ENCODE measurements at places on chromosomes 4 and X.

DNA sequence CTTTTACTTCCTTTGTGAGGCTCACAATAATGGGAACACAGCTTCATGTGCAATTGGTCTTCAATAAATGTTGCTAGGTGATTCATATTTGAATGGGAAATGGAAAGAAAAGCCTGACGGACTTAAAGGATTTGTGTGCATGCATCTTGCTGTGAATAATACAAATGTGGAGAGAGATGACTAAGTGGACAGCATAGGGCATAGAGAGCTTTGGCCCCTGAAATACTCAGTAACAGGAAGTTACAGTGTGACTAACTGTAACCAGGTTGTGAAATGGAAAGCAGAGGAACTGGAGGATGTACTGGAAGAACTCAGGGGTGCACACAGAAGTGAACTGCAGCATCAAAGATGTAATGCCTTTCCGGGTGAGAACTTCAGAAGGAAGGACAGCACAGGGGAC is 206.7 kb downstream of the MGST2 start:
- no peak for DNase-seq

DNA sequence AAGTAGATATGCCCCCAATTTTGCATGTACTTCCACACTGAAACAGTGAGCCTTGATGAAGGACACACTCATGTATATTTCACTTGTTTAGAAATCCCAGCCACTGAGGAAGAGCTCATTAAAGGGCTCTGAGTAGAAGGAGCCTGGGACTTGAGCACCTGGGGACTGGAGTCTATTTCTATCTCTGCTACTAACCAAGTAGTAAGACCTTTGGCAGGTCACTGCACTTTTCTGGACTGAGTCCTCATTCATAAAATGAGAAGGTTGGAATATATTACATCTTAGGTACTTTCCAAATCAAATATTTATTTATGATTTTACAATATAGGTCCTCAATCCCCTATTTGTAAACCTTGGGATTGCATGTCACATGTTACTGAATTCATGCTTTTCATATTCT is 78.2 kb upstream of the C4orf54 start:
- DNase-seq, result no peak

GRCh38 chr4:89245459-89245858 is 62.1 kb downstream of the GPRIN3 start:
- DNase-seq, result peak; percentile 73

DNA sequence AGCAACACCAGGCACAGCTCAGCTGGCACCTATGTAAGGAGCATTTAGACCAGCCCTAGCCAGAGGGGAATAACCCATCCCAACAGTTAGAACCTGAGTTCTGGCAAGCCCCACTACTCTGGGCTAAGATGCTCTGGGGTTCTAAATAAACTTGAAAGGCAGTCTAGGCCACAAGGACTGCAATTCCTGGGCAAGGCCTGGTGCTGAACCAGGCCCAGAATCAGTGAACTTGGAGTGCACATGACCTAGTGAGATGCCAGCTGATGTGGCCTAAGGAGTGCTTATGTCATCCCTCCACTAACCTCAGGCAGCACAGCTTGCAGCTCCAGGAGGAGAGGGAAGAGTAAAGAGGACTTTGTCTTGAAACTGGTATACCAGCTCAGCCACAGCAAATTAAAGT is 7.6 kb upstream of the PRRG3 start:
- DNase-seq, result no peak

DNA sequence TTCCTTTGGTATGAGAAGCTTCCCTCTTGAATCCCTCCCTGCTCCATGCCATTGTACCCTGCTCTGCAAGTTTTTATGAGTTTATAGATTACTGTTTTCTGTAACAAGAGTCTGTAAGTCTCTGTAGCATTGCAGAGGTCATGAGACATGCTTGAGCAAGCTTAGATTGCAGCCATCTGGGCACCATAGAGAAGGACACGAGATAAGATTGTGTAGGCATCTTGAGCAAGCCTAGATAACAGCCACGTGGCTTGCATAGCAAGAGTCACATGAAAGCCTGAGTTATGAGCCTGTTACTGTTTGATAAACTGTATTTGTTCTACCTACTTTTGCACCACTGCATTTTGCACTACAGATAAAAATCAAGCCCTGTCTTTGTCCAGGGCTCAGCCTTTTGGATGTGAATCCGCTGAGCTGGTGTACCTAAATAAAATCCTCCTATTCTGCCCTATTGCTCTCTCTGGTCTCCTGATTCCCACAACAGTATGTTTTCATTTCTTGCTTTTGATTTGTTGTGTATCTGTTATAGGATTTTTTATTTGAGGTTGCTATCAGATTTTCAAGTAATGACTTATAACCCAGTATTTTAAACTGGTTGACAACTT is 127.4 kb upstream of the ANKRD50 start:
- DNase-seq, result no peak

GRCh38 chr4:8118035-8118434 is 40.6 kb downstream of the ABLIM2 start:
- no peak for DNase-seq

DNA sequence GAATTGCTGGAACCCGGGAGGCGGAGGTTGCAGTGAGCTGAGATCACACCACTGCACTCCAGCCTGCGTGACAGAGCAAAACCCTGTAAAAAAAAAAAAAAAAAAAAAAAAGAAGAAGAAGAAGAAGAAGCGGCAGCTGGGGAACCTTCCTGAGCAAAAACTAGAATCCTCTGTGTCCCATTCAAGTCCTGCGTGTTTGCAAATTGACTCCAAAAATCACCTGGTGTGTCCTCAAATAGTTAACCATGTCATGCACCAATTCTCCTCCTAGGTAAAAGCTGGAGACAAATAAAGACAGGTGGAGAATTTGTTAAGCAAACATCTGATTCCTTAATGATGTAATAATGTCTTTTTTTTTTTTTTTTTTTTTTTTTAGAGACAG is 31.9 kb upstream of the ASMTL start:
- DNase-seq, result no peak

DNA sequence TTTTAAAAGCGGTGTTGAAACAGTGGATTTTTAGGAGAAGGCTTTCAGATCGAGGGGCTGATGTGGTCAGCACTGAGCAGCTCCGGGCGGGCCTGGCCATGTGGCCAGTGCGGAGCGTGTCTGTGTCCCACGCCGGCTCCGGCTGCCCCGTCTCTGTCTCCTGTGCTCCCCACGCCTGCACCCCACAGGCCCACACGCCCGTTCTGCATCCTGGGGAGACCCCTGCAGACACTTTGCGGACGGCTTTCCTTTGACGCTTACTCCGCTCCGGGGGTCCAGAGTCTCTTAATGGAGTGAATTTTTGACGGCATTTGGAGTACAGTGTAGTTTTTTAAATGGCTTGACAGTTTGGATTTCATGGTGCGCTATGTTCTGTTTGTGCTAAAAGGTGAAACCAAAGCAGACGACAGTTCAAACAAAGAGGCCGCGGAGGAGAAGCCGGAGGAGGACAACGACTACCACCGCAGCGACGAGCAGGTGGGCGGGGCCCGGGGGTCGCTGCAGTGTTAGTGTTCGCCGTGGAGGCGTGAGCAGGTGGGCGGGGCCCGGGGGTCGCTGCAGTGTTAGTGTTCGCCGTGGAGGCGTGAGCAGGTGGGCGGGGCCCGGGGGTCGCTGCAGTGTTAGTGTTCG is 38.7 kb downstream of the PCGF3 start:
- no peak for DNase-seq

DNA sequence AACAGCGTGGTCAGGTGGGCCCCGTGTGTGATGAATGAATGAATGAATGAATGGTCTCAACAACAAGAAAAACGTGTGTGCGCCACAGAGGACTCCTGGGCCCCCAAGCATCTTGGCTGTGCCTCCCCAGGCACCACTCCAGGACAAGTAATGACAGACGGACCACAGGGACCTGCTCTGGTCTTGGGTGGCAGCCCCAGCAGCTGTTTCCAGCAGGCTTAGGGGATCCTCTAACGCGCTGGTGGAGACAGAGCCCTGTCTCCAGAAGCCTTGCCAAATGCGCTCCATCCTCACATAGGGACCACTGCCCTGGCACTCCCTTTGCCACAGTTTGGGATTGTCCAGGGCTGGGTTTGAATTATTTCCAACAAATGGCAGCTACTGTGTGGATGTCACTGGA is 39.1 kb downstream of the PSAPL1 start:
- no peak for DNase-seq

DNA sequence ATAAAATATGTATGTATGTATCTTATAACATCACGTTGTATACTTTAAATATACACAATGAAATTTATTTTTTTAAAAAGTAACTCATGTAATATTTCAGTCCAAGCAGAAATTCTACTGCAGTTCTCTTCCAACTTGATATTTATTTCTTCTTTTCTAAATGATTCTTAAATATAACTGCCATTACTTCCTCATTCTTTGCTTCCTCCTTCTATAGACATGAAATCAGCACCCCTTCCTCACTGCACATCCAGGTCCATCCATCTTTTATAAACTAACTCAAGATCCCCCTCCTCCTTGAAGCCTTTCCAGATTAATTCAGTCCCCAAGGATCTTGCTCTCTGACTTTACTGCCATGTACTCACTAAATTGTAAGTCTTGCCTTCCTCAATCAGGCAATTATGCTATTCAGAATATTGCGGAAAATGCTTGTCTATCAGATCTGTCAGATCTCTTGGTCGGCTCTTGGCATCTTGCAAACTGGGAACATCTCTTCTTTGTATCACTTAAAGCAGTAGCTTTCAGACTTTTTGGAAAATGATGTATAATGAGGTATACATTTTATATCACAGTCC is 3.7 kb downstream of the GPRIN3 start:
- no peak for DNase-seq

- DNase-seq, result no peak
Measured at GRCh38 chr4:185881430-185881829, 69.4 kb upstream of the SORBS2 start.

- peak; percentile 20 for DNase-seq
Measured at GRCh38 chr4:139834226-139834662, 168.6 kb downstream of the MGST2 start.

- DNase-seq, result no peak
Measured at GRCh38 chr4:25755911-25756310, 100.3 kb downstream of the SLC34A2 start.

- DNase-seq, result no peak
Measured at GRCh38 chr4:48698029-48698971, 81.8 kb downstream of the FRYL start.

DNA sequence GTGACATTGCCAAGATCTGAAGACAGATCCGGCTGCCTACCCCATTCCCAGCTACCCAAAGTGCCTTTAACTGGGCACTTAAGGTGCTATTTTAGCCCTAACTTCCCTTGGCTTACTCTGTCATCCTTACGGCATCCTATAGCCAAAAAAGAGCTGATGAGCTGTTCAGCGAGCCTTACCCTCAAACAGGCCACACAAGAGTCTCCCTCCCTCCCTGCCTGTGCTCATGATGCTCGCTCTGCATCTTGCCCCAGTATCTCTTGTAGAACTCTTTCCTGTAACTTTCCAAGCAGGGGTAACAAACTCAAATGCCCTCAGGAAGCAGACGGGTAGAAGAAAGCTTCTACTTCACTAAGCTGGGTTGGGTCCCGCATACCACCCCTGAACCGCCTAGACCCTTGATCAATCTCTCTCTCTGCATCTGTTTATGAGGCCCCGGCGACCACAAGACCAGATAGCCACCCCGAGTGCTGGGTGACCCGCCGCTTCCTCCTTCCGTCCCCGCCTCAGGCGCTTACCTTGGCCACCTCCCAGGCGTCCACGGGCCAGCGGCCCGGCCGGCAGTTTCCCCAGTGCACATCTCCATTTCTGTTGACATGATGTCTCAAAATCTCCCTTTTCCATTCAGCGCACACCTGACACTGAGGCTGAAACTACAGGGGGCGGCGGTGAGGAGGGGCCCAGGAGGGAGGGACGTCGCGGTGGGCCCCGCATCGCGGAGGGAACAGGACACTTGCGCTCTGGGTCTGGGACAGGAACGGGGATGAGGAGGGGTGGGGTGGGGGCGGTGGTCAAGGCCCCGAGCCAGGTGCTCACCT is 663 bp downstream of the CXorf38 start:
- DNase-seq, result peak; percentile 44

DNA sequence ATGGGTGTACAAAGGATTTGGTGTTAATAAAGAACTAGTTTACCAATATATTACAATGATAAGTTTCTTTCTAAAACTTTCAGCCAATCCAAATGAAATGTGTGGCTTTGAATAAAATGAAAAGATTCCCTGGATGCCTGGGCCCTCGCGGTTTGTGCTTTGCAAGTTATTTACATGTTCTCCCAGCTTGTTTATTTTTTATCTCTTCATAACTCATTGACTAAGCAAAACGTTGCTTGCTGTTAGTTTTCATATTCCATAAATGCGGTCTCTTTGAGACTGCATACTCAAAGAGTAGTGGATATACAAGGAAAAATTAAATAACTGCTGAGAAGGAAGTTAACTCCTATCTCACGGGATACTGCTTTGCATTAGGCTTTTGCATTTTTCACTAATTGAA is 26.0 kb downstream of the FHDC1 start:
- no peak for DNase-seq

DNA sequence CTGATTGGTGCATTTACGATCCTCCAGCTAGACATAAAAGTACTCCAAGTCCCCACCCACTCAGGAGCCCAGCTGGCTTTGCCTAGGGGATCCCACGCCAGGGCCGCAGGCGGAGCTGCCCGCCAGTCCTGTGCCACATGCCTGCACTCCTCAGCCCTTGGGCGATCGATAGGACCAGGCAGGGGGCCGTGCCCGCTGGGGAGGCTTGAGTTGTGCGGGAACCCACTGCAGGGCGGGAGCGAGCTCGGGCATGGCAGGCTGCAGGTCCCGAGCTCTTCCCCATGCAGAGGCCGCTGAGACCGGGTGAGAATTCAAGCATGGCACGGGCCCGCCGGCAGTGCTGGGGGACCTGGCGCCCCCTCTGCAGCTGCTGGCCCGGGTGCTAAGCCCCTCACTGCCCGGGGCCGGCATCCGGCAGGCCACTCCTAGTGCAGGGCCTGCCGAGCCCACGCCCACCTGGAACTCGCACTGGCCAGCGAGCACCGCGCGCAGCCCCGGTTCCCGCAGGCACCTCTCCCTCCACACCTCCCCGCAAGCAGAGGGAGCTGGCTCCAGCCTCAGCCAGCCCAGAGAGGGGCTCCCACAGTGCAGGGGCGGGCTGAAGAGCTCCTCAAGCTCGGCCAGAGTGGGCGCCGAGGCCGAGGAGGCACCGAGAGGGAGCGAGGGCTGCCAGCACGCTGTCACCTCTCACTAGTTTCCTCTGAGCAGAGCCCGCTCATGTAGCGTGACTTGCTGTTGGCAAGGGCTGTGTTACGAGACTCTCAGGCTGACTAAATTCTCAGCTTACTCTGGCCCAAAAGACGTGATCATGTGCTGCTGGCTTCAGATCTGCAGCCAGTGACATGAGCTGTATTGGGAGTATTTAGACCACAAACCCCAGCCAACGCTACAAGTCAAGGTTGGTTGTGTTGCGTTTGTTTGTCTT is 87.5 kb downstream of the TRAPPC11 start:
- no peak for DNase-seq

GRCh38 chr4:3486541-3487540 is 23.7 kb downstream of the DOK7 start:
- no peak for DNase-seq

DNA sequence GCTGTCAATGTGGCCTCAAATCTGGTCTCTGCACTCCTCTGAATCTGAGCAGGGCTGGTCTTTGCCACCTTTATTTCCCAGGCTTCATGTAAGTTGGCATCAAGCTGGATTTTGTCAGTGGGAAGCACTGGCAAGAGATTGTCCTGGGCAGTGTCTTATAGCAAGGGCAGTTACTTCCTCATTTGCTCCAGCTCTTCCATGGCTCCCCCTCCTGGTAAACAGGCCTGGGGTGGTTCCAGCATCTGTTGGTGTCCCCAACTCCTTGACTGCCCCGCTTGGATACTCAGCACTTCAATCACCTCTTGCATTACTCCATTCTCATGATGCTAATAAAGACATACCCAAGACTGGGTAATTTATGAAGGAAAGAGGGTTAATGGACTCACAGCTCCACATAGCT is 15.0 kb upstream of the REST start:
- no peak for DNase-seq

GRCh38 chr4:62560858-62561257 is 1360.7 kb downstream of the ADGRL3 start:
- no peak for DNase-seq
